ENCODE measurements at places on chromosomes 4 and X.

DNA sequence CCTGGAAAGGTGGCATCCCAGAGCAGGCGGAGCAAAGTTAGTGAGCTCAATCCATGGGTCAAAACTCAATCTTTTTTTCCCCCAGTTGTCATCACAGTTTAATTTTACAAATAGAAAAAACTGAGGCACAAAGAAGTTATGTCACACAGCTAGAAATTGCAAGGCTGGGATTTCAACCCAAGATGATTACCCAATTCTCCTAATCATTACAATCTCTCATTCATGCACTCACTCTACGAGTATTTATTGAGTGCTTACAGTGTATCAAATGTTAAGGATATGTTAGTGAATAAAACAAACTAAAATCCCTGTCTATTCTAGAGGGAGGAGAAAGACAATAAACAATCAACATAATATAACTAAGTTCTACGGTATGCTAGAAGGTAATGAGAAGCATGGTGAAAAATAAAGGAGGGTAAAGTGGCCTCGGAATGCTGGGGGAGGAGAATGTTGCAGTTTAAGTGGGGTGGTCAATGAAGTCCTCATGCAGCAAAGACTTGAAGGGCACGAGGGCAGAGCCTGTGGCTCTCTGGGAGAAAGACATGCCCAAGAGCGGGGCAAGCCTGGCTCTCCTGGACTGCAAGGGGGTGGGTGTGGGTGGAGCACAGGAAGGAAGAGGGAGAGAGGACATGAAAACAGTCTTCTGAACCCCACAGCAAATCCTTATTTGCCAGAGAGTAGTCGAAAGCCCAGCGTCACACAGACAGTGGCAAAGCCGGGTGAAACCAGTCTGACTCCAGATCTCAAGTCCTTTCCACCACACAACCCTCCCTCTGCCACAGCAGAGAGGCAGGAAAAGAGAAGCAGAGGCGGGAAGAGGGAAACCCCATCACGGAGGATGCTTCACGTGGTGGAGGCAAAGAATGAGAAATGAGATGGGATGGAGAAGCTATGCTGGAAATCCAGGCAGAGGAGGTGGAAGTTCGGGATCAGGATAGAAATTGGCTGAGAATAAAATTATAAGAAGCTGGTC is 48.3 kb downstream of the RAB33B start:
- DNase-seq, result no peak

- no peak for DNase-seq
These were observed 205.7 kb upstream of the BCOR start for GRCh38 chrX:40303256-40304077.

- DNase-seq, result no peak
These were observed 93.7 kb downstream of the C4orf33 start for GRCh38 chr4:129189630-129190029.

DNA sequence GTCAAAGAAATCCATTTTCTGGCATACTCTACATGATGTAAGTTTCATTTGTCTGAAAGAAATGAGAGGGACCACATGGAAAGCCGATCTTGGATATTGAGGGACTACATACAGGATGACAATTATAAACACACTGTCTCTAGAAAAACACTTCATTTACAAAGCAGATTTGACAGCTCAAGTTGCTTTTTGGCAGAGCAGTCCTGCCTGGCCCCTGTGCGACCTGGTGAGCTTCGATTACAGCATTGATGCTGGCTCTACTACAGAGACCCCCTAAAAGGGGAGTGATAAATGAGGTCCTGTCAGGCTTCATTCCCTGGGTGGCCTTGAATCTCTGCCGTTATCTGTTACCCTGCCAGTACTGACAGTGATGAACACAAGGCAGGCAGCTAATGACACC is 215.2 kb upstream of the NOCT start:
- DNase-seq, result no peak

GRCh38 chrX:39689376-39690104 is 408.2 kb downstream of the BCOR start:
- no peak for DNase-seq

DNA sequence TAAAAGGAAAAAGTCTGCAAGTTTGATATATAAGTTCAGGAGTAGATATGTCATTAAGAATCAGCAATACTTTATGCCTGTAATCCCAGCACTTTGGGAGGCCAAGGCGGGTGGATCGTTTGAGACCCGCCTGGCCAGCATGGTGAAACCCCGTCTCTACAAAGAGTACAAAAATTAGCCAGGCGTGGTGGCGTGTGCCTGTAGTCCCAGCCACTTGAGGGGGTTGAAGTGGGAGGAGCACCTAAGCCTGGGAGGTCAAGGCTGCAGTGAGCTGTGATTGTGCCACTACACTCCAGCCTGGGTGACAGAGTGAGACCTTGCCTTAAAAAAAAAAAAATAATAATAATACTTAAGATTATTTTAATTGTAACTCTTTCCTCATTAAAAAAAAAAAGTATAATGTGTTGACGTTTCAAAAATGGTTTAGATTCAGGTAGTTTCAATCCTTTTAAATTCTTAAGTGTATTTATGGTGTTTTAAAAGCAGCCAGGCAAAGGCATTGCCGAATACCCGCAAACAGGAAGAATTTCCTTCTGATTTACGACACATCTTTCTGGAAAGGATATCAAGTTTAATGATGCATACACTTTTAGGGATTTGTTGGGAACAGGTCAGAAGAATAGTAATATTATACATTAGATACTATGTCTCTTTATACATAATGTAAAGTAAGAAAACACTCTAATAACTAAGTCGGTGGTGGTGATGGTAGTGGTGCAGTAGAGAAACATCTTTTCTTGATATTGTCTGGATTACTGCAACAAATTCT is 80.9 kb downstream of the KDM6A start:
- no peak for DNase-seq

DNA sequence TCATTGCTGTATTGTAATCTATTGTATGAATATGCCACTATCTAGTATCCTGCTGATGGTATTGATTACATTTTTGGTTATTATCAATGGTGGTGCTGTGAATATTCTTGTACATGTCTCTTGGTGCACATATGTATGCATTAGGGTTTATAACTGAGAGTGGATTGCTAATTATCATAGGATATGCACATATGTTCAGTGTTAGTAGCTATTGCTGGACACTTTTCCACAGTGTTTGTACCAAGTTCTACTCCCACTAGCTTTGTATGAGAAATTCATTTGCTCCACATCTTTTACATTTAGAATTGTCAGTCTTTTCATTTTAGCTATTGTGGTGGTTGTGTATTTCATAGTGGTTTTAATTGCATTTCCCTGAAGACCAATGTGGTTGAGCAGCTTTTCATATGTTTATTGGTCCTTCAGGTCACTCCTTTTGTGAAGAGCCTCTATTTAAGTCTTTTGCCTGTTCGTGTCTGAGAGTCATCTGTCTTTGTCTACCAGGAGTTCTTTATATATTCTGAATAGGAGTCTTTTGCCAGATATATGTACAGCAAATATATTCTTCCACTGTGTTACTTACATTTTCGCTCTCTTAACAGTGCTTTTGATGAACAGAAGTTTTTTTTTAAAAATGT is 87.1 kb downstream of the TBC1D19 start:
- DNase-seq, result no peak

GRCh38 chr4:128353791-128354190 is 66.2 kb upstream of the PGRMC2 start:
- no peak for DNase-seq

GRCh38 chr4:98505992-98506391 is 152.4 kb downstream of the TSPAN5 start:
- no peak for DNase-seq

DNA sequence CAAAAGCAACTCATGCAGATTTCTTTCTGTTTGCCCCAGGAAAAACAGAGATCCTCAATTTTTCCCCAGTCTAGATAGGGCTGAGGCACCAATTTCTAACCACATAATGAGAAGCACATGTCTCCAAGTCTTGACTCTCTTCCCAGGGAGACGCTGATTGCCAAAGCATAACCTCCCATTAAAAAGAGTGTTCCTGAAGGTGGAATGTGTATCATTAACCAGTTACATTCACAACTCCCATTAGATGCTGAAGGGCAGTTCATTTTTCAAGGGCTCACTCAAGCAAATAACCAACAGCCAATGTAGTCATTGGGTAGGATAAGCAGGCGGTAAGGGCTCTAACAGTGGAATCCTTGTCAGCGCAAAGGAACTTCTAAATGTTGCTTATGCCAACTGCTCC is 27.5 kb downstream of the TMEM47 start:
- DNase-seq, result no peak

GRCh38 chr4:59553063-59553720 is 1646.9 kb upstream of the ADGRL3 start:
- no peak for DNase-seq

- DNase-seq, result no peak
These were observed 199.5 kb upstream of the PUDP start for GRCh38 chrX:7347465-7347864.

DNA sequence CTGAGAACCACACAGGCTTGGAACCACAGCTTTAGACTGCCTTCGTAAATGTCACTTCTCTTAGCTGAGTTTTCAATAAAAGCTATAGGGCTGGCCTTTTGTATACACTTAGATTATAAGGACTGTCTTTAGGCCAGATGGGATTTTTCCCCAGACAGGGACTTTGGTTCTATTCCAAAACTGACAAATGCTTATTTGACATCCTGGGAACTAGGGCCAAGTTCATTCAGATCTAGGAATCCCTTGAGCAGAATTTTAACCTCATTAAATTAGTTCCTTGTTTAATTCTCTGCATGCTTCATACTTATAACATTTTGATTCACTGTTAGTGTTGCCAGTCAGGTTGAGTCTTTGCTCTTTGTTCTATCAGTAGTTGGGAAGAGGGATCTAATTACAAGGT is 23.1 kb downstream of the ZRSR2 start:
- no peak for DNase-seq

GRCh38 chr4:36209941-36210649 is 34.2 kb downstream of the ARAP2 start:
- no peak for DNase-seq

DNA sequence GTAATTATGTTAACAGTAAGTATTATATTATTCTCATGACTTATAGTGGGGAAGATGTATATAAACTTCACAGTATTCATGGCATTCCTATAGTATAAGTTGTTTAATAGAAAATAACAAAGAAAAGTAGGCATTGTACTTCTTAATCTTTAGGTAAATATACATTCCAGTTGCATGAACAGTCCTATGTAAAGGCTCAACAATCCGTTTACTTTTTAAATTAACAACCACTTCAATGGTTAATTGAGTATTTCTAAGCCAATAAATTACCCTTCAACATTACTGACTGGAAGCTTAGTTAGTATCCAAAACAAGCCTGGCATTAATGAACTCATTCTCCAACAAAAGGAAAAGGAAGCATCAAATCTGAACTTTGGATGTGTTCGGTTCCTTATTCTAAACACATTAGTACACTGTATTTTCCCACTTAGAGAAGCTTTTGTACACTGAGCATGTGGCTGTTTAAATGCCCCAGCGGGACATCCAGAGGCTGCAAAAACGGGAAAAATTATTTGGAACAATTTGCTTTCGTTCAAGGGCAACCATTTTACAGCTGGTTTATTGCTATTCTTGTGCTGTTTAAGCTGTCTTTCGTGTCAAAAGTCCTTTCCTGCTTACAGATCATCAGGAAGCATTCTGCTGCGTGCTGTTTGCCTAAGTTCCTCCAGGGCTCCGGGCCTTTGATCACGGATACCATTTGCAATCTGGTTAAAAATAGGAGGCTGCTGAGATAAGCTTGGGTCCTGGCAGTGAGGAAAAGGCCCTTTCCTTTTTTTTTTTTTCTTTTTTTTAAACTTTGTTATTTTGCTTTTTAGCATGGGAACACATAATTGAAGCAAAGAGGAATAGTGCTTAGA is 460.3 kb downstream of the SPRY1 start:
- peak; percentile 77 for DNase-seq

DNA sequence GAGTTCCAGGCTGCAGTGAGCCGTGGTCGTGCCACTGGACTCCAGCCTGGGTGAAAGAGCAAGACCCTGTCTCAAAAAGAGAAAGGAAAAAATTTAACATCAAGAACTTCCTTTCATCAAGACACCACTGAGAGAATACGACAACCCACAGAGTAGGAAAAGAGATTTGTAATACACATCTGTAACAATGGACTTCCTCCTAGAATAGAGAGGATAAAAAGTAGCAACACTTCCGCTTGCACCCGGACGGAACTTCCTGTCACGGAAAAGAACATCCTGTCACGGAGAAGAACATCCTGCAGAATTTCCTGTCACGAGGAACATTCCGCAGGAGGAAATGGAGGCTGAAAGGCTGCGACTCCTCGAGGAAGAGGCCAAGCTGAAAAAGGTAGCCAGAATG is at the start of gene DCAF4L1:
TSS of gene DCAF4L1 (plus strand) at position 301 of the 400 bp plus-strand sequence. CDS start at position 338, 37 bp downstream.
- DNase-seq, result no peak

DNA sequence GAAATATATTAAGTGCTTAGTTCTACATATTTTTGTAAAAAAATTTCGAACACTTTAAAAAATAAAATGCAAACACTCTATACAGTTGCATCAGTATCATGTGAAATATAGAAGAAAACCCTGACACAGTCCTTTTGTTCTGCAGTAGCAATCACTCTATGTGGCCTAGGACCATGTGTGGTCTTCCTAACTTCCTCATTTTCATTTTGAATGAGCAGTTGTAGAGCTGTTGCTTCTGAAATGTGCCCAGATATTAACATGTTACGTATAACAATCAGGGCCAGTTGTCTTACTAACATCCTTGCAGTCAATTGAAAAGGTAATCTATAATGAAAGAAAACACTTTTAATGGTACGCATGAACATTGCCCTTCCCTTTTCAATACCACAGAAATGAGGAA is 107.9 kb downstream of the ZNF827 start:
- DNase-seq, result no peak

DNA sequence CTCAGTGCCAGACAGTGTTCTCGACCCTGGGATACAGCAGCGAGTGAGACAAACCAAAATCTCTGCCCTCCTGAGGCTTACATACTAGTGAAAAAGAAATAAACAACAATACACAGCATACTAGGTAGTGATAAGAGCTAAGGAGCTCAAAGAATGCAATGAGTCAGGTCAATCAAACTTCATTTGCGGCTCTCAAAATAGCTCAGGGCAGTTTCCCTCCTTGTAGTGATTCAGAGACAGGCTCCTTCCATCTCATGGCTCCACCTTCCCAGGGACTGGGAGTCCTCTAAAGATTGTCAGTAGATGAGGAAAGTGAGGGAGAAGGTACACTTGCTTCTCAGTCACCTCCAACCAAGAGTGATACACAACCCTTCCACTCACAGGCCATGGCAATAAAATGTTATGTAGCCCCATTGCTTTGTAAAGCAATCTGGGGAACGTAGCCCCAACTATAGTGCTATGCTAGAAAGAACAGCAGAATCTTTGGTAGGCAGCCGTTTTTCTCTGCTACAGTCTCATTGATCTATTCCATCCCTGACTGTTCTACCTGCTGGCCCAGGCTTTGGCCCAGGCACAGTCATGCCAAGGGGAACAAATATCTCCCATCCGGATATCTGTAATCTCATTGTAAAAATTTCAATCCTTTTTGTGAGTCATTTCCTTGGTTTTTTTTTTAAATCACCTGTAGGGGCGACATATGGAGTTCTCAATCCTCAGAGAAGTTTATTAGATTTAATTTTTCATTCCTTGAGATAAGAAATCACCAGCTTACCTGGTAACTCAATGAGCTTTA is 183.1 kb upstream of the S100G start:
- no peak for DNase-seq

DNA sequence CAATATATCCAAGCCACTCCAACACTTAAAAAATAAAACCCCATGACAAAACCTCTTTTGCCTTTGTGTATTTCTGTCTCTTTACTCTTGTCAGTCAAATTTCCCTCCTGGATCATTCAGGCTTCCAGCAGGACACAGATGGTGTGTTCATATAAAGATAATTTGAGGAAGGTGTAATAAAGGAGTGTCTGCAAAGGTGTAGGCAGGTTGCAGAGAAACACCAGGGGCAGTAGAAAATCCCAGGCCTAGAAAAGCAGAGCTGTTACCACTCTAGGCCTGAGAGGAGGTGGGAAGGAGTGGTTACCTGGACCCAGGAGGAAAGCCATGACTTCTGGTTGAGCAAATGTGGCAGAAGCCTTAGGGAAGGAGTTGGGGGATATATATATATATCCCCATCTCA is 28.8 kb downstream of the CHRNA9 start:
- DNase-seq, result no peak

Data from right atrium auricular region (tissue), 2 donors.